ENCODE measurements at places on chromosomes 11 and 22.

DNA sequence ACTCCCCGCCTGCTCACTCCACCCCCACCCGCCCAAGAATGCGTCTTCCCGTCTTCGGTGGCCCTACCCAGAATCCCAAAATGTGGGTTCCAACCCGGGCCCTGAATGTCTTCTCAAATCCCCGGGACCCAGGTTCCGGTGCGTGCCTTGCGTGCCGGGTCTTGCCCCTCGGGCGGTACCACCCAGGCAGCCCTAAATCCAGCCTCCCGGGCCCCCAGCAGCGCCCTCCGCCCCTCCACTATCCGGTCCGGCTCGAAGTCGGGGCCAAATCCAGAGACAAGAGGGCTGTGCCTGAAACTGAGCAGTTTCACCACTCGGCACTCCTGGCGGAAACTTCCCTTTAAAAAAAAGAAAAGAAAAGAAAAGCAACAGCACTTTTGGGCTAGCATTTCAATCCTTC, 16.3 kb upstream of the CCT8L2 start:
- no peak for DNase-seq

- no peak for DNase-seq
These were observed 2.0 kb downstream of the RIC8A start for GRCh38 chr11:209275-210121.

DNA sequence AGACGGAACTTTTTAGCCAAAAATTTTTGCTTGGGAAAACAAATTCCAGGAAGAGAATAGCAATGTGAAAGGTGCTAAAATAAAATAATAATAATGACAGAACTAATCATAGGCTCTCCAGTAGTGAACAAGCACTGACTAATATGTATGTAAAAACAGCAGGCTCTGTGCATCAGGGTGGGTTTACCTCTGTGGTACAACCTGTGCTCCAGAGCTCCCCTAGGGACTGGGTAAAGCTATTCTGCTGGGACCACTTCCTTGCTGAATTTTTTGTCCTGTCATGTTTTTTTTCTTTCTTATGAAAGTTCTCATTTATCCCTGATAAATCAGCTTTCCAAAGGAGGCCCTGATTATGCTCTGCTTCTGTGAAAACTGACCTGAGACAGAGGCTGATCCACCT, 18.8 kb downstream of the LUZP2 start:
- DNase-seq: no peak

DNA sequence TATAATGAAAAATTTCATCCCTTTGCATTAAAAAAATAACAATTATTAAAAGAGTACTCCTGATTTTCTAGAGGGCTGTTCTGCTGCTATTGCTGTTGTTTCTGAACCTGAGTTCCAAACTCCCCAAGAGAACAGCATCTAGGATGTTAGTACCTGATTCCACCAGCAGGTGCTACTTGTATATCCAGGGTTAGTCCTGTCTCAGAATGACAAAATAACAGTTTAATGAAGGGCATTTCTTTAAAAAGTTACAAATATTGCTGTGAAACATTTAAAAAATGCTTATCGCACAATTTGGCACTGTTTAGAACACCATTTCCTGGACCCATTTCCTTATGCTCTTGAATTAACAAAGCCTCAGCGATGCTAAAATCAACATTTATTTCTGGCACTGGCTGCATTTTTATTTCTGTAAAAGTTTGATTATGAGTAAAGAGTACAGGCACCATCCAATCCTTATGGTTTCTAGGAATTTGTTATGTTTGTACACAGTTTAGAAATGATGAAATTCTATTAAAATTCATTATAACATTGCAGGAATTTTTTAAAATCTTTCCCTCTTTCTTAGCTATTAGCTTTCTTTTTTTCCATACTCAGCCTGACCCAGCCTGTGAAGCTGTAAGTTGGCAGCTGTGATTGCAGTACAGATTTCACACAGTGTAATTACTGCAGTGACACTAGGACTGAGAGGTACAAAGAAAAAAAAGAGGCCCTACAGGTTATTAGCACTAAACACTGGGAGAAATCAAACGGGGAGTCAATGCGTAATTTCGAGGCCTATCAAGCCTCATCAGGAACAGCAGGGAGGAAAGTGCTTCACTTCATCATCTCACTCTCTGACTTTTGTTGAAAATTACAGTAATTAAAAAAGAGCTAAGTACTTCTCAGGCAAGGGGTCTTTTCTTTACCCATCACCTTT, 208.8 kb downstream of the DCDC1 start:
- no peak for DNase-seq

DNA sequence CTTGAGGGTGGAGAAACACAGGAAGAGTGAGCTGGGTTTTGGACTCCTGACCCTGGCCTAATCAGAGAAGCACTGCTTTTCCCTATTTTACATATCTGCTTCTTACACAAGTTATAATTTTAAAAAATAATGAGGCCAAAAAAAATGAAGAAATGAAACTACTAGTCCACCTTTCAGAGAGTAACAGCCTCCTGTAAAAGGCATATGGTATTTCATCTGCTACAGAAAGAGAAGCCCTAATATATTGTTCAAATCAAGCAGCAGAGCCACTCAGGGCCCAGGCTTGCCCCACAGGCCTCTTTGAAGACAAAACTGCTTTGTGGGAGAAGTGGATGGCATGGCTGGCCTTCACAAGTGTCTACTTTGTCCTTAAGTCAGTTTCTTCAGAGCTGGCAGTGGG, 10.0 kb downstream of the DIXDC1 start:
- no peak for DNase-seq

GRCh38 chr11:66080055-66080817, 10.2 kb downstream of the PACS1 start:
- DNase-seq: peak; percentile 58

GRCh38 chr11:12754582-12755234, 80.5 kb downstream of the TEAD1 start:
- DNase-seq: no peak

DNA sequence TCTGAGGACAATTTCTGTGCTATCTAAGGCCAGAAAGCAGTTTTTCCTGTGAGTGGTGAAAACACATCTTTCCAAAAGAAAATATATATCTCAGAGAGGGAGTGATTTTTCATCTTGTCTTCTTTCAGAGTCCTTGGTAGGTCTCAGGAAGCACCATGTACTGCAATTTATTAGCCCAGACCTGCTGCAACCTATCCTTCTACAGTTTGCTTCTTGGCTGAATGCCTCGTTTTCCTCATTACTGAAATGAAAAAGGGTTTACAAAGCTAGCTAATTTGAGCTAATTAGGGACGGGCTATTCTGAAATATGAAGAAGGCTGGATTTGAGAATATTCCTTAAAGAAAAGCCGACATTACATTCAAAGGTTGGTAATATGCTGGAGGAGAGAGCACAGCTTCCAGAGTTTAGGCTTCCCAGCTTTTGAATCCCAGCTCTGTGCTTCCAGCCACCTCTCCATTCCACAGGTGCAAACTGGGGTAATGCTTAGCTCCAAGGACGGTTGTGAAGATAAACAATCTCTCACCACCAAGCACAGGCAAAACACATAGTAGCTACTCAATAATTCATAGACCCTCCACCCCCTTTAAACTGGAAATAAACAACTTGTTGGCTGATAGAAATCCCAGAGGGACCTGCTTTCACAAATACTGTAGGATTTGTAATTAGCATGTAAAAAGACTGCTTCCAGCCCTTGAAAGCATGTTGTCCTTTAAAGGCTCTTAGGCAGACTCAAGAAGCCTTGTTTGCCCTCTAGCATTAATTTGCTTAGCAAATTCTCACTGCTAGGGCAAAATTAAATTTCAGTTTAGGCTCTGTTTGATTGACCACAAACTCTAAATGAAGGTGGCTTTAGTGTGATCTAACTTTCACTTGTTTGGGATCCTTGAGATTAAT, 24.5 kb upstream of the SESN3 start:
- no peak for DNase-seq

GRCh38 chr11:14449302-14449714, 50.3 kb downstream of the COPB1 start:
- DNase-seq: no peak

- DNase-seq: no peak
These were observed 128.8 kb downstream of the SGSM3 start for GRCh38 chr22:40499209-40499623.

- DNase-seq: no peak
These were observed 59.2 kb downstream of the SYTL2 start for GRCh38 chr11:85751724-85752123.

- no peak for DNase-seq
These were observed 18.4 kb downstream of the RTL6 start for GRCh38 chr22:44479662-44480061.

DNA sequence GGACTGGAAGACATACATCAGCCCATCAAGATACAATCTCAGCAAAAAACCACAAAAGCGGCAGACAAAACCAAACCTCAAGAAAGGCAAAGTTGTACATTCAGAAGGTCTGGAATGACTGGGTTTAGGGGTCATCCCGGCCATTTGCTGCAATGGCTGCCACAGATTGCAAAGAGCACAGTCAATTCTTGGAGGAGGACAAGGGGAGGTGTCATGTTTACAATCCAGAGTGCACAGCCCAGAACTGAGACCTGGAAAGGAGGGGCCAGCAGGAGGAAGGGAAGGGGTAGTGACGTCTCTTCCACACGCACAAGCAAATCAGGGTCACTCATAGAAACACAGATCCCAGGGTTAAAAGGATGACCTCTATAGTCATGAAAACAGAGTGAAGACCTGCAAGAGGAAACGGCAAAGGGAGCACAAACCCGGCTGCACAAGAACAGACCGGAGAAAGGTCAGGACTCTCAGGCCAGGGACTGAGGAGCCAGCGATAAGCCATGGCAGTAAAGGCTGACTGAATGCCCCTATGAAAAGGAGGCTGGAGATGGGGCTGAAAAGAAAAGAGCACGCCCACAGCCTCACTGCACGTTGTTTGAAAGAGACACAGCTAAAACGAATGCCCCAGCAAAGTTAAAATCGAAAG, 18.2 kb upstream of the MUC5AC start:
- DNase-seq: no peak

- no peak for DNase-seq
These were observed 94.7 kb downstream of the GGTLC2 start for GRCh38 chr22:22738959-22739585.

GRCh38 chr11:4865855-4866254, 15.8 kb upstream of the OR51T1 start:
- DNase-seq: no peak

- DNase-seq: no peak
These were observed 326.0 kb downstream of the RAB38 start for GRCh38 chr11:87849216-87849615.

- no peak for DNase-seq
These were observed 26.1 kb downstream of the INTS4 start for GRCh38 chr11:77968337-77968736.

All from activated naive CD4-positive, alpha-beta T cell (primary cell).